ENCODE measurements at places on chromosomes 1 and 21.

DNA sequence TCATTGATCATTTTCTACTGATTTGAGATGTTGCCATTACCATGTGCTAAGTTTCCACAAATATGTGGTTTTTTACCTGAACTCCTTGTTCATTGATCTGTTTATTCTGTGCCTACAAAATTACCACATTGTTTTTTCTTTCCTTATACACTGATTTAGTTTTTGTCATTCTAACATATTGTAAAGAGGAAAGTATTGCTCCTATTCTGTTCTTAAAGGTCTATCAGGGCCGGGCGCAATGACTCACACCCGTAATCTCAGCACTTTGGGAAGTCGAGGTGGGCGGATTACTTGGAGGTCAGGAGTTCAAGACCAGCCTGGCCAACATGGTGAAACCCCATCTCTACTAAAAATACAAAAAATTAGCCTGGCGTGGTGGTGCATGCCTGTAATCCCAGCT, 75.1 kb downstream of the CAMTA1 start:
- H3K4me1 ChIP-seq, result peaks cover 43% of the 10 kb centered on the region
- H3K4me3 ChIP-seq, result no peak overlapping the region
- peak overlapping the region; percentile 99 for H3K27ac ChIP-seq
- no peaks in the 10 kb centered on the region for H3K27me3 ChIP-seq

DNA sequence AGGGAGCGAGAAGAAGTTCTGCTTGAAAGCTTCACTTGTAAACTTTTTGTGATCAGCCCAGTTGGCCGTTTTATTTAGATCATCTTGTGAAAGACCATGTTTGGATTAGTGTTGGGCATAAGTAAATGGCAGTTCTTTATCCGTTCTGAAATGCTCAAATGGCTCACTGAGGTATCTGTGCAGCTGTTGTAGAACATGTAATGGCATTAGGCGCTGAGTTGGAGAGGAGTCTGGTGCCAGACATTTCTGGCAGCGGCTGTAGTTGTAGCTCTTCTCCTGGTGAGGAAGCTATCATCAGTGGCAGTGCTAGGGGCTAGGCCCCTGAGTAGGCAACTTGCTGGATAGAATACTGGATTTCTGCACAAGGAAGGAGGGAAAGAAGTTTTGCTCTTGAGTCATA, 321.6 kb downstream of the LMO4 start:
- H3K4me3 ChIP-seq, result no peak overlapping the region
- no peaks in the 10 kb centered on the region for H3K27me3 ChIP-seq
- no peaks in the 10 kb centered on the region for H3K36me3 ChIP-seq
- no peaks in the 10 kb centered on the region for H3K4me1 ChIP-seq

GRCh38 chr1:36924282-36924811, 110.0 kb downstream of the GRIK3 start:
- DNase-seq, result peak; percentile 56
- H3K27ac ChIP-seq, result no peak overlapping the region
- H3K27me3 ChIP-seq, result no peaks in the 10 kb centered on the region
- no peaks in the 10 kb centered on the region for H3K4me1 ChIP-seq
- no peak overlapping the region for H3K4me3 ChIP-seq

DNA sequence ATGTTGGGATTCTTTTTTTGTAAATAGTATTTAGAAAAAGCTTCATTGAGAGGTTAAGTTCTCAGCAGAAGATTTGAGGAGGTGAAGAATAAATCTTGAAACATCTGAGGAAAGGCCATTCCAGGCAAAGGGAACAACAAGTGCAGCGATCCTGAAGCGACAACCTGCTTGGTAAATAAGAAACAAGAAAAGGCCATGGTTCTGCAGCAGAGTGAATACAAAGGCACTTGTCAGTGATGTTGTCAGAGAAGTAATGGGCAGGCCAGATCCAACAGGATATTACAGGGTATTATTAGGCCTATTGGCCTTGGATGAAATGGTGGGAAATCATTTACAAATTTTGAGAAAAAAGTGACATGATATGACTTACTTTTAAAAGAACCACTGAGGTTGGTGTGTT, 960.0 kb downstream of the PLA2G4A start:
- H3K4me3 ChIP-seq, result no peak overlapping the region
- H3K36me3 ChIP-seq, result no peaks in the 10 kb centered on the region
- no peaks in the 10 kb centered on the region for H3K27me3 ChIP-seq
- H3K27ac ChIP-seq, result no peak overlapping the region
- no peak for DNase-seq

- H3K27me3 ChIP-seq, result no peaks in the 10 kb centered on the region
- H3K36me3 ChIP-seq, result no peaks in the 10 kb centered on the region
- no peak for DNase-seq
- H3K4me3 ChIP-seq, result no peak overlapping the region
These were observed 117.3 kb upstream of the IRF2BP2 start for GRCh38 chr1:234727018-234727940.

GRCh38 chr1:61151565-61151964, 69.2 kb downstream of the NFIA start:
- H3K36me3 ChIP-seq, result no peaks in the 10 kb centered on the region
- no peak overlapping the region for H3K27ac ChIP-seq

DNA sequence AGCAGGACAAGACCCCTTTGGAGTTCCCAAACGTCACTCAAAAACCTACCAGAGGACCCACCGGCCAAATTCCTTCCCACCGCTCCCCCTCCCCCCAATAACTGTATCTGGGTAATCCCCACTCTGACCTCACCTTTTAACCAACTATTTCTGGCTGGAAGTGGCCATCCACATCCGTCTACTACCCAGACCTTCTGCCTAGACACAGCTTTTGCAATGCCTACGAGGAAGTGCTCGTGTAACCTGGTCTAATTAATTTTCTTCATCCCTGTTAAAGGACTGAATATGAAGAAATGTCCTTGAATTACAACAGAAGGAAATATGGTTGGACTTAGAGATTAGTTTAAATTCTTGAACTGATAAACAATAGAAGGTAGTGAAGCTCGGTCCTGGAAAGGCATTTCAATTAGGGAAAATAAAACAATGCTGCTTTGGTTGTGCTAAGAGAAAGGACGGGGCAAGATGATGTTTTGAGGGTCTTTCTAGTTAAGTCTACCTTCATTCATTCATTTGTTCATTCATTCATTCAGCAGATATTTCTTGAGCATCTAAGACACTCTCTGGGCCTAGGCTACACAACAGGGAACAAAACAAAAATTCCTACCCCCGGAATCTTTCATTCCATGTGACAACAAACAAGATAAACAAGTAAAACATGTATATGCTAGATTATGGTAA, 18.8 kb downstream of the AVPR1B start:
- no peak for DNase-seq
- no peaks in the 10 kb centered on the region for H3K36me3 ChIP-seq
- no peaks in the 10 kb centered on the region for H3K4me1 ChIP-seq
- no peak overlapping the region for H3K27ac ChIP-seq
- H3K27me3 ChIP-seq, result peaks cover 20% of the 10 kb centered on the region
- no peak overlapping the region for H3K4me3 ChIP-seq

- H3K36me3 ChIP-seq, result no peaks in the 10 kb centered on the region
- H3K4me1 ChIP-seq, result peaks cover 5% of the 10 kb centered on the region
- no peak overlapping the region for H3K4me3 ChIP-seq
These were observed 6.0 kb downstream of the CCDC24 start for GRCh38 chr1:43997295-43997999.

- no peak for DNase-seq
- no peaks in the 10 kb centered on the region for H3K4me1 ChIP-seq
- peaks cover 44% of the 10 kb centered on the region for H3K27me3 ChIP-seq
- H3K27ac ChIP-seq, result no peak overlapping the region
These were observed 4.3 kb upstream of the S100A9 start for GRCh38 chr1:153353226-153353947.

DNA sequence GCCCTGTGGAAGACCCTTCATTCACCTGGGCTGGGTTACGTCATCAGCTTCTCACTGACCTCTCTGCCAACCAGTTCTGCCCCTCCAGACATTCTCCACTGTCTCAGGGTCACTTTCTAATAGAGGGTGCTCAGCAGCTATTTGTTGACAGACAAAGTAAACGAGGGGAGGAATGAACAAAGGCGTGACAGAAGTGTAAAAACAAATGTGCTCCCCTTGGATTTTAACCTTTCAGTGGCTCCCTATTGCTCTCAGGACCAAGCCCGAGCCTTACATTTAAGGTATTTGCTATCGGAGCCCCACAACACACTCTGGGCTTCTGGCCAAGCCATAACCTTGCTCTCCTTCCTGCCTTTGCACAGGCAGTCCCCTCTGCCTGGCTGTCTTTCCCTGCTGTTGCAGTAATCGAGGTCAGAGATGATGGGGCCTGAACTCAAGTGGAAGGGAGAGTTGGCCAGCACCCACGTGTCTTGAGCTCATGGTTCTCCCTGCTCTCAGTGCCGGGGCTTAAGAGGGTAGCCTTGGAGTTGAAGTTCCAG, 9.3 kb upstream of the MARCKSL1 start:
- H3K27ac ChIP-seq, result no peak overlapping the region
- no peak overlapping the region for H3K4me3 ChIP-seq
- H3K36me3 ChIP-seq, result no peaks in the 10 kb centered on the region
- H3K4me1 ChIP-seq, result no peaks in the 10 kb centered on the region

DNA sequence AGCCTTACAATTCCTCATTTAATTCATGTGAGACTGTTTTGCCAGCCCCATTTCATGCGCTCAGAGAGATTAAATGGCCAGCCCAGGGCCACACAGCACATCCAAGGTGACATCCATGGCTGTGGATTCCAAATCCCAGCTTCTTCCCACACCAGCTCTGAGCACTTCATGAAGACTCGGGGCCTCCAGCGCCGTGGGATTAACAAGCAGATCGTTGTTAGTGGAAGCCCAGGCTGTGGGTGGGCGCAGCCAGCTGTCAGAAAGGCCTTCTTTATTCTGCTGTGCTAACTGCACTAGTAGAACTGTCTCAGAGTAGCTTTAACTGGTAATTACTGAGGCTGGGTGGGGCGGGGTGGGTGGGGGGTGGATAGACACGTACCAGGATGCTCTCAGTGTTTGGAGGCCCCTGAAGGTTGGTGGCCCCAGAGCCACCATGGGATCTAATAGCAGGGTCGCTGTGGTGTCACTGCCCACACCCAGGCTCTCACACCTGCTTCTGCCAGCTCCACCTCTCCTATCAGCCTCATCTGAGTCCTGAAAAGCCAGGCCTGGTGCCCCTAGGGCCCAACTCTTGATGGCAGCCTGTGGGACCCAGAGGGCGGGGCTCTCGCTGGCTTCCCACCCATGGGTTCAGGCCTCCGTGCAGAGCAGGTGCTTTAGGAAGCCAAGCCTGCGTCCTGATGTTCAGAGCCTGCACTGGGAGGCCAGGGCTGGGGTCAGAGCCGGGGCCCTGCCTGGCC, 3.4 kb downstream of the BMP8A start:
- DNase-seq, result no peak
- H3K36me3 ChIP-seq, result no peaks in the 10 kb centered on the region
- peaks cover 11% of the 10 kb centered on the region for H3K27me3 ChIP-seq
- H3K4me3 ChIP-seq, result no peak overlapping the region
- peaks cover 12% of the 10 kb centered on the region for H3K4me1 ChIP-seq

GRCh38 chr1:9449110-9449627, 90.1 kb upstream of the SLC25A33 start:
- peaks cover 31% of the 10 kb centered on the region for H3K4me1 ChIP-seq
- DNase-seq, result no peak
- no peaks in the 10 kb centered on the region for H3K27me3 ChIP-seq
- no peak overlapping the region for H3K4me3 ChIP-seq
- no peaks in the 10 kb centered on the region for H3K36me3 ChIP-seq

DNA sequence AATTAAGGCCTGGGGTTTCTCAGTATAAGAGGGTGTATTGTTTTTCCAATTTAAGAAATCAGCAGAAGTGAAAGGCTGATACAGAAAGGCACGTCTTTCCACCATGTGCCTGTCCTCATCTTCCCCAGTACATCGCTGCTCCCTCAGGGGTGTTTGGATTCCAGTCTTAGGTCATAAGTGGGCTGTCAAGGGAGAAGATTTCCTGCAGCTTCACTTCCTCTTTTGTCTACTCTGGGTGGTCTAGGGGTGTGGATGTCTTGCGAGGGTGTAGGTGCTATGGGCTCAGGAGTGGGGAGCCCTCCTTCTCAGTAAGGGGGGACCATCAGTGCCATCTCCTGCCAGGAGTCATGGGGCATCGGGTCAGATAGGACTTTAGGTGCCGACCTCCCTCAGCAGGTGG, 999.8 kb upstream of the NCAM2 start:
- no peak overlapping the region for H3K4me3 ChIP-seq
- H3K36me3 ChIP-seq, result no peaks in the 10 kb centered on the region

- no peaks in the 10 kb centered on the region for H3K4me1 ChIP-seq
- no peak overlapping the region for H3K27ac ChIP-seq
- H3K36me3 ChIP-seq, result no peaks in the 10 kb centered on the region
- DNase-seq, result no peak
- no peaks in the 10 kb centered on the region for H3K27me3 ChIP-seq
- no peak overlapping the region for H3K4me3 ChIP-seq
These were observed 243.9 kb downstream of the RRAGC start for GRCh38 chr1:38615680-38616079.

GRCh38 chr1:45820173-45820572, 16.8 kb downstream of the MAST2 start:
- H3K4me3 ChIP-seq, result no peak overlapping the region
- H3K4me1 ChIP-seq, result no peaks in the 10 kb centered on the region
- peaks cover 22% of the 10 kb centered on the region for H3K36me3 ChIP-seq

DNA sequence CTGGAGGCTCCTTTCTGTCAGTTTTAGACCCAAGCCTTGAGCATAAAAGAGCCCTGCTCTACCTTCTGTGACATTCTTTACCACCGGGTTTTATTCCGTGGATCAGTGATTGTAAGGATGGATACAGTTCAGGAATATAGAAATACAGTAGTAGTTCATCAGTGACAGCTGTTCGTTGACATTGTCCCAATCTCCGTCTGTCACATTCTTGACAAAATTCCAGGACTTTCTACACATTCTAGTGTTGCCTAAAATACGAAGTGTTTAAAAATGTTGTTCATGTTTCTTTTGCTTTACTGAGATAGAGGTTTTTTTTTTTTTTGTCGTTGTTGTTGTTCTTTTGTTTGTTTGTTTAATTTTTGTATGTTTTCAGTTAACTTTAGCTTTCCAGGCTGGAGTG, 29.9 kb downstream of the MAP10 start:
- H3K4me3 ChIP-seq, result no peak overlapping the region
- no peaks in the 10 kb centered on the region for H3K27me3 ChIP-seq
- H3K4me1 ChIP-seq, result no peaks in the 10 kb centered on the region
- DNase-seq, result no peak
- H3K27ac ChIP-seq, result no peak overlapping the region
- no peaks in the 10 kb centered on the region for H3K36me3 ChIP-seq

- H3K36me3 ChIP-seq, result no peaks in the 10 kb centered on the region
- H3K27me3 ChIP-seq, result 0 out of 2 replicates have a peak, but pooled peaks cover 3% of the 10 kb centered on the region
- DNase-seq, result no peak
- no peak overlapping the region for H3K27ac ChIP-seq
- no peaks in the 10 kb centered on the region for H3K4me1 ChIP-seq
These were observed 730.2 kb downstream of the LRRIQ3 start for GRCh38 chr1:73467731-73468130.

GRCh38 chr1:234927971-234928640, 200.5 kb downstream of the TOMM20 start:
- peak; percentile 22 for DNase-seq
- no peak overlapping the region for H3K4me3 ChIP-seq
- H3K4me1 ChIP-seq, result peaks cover 22% of the 10 kb centered on the region
- no peaks in the 10 kb centered on the region for H3K36me3 ChIP-seq

GRCh38 chr1:10682449-10683309, 113.8 kb downstream of the CASZ1 start:
- no peak overlapping the region for H3K27ac ChIP-seq
- H3K27me3 ChIP-seq, result peaks cover 18% of the 10 kb centered on the region
- H3K36me3 ChIP-seq, result no peaks in the 10 kb centered on the region
- no peak for DNase-seq

- H3K27me3 ChIP-seq, result no peaks in the 10 kb centered on the region
- H3K36me3 ChIP-seq, result no peaks in the 10 kb centered on the region
- DNase-seq, result peak; percentile 21
- H3K27ac ChIP-seq, result no peak overlapping the region
- peaks cover 42% of the 10 kb centered on the region for H3K4me1 ChIP-seq
These were observed 46.1 kb downstream of the ADAMTS1 start for GRCh38 chr21:26798856-26799751.
